Effector memory CD8-positive, alpha-beta T cell (primary cell): ENCODE measurements at places on chromosomes 1 and 21.
A peak's percentile ranks its signal among the peaks of the same experiment; 100 is the strongest.

DNA sequence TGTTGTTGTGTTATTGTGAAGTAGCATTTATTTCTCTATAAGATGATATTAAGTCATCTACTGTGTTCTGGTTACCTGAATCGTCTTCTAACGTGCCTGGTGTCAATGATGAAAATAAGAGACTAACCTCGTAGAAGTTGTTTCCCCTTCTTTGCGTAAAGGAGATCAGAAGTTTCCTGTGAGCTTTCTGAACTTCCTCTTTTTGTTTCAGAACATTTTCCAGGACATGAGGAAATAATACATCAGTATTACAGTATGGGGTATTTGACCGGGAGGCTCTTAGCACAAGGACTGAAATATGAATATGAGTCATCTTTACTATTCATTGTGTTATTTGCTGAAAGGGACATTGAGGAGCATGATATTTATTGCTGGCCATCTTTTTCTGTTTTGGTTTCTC, 1.3 kb downstream of the ST6GALNAC3 start:
- H3K27me3 ChIP-seq, result peaks cover 13% of the 10 kb centered on the region
- peaks cover 14% of the 10 kb centered on the region for H3K4me1 ChIP-seq
- no peak overlapping the region for H3K27ac ChIP-seq
- DNase-seq, result no peak

DNA sequence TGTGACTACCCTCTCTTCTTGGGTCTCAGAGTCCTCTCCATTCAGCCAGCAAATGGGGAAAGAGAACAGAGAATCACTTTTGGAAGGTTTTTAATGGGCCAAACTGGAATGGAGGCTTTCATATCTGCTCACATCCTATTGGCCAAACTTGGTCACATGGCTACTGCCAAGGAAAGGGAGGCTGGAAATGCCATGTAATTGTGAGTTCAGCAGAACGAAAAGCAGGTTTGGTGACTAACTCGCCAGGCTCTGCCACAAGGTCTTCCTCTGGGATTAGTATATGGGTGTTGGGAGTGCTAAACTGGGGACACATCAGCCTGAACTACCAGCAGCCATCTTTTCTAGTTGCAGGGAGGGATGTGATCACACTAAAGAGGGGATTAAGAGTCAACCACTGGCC, 19.2 kb downstream of the RD3 start:
- H3K27ac ChIP-seq, result no peak overlapping the region
- no peaks in the 10 kb centered on the region for H3K4me1 ChIP-seq
- H3K4me3 ChIP-seq, result no peak overlapping the region
- H3K36me3 ChIP-seq, result no peaks in the 10 kb centered on the region

DNA sequence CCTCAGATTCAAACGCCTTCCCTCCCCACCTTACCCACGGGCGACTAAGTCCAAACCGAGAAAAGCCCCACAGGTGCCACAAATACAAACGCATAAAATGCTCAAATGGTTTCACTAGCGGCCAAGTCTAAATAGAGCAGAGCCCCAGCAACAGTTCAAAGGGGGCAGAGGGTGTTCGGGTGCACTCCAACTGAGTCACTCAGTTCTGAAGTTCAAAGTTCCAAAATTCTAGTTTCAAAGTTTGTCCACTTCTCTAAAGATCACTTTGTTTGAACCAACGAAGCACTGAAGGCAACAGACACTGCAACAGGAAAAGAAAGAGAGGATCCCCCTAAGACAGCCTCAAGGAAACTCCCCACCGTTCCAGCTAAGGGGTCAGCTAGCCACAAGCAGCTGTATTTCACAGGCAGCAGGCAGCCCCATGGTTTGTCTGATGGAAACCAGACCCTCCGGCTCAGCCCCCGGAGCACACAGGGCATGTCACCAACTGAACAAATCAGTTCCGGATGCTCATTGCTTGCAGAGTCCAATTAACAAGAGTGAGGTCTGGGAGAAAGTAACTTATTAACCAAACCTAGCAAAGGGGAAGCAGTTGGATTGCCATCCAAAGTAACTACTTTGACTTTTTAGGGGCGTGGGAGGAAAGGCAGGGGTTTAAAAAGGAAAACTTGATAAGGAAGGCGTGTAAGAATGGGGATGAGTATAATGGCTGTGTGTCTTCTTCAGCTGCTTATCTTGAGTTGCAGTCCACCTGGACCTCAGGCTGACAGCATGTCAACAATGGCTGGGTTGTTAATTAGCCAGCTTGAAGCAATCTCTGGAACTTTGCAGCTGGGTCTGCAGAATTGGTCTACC, 1423.9 kb upstream of the PRMT6 start:
- no peaks in the 10 kb centered on the region for H3K36me3 ChIP-seq
- no peak overlapping the region for H3K4me3 ChIP-seq
- DNase-seq, result no peak
- H3K27ac ChIP-seq, result no peak overlapping the region
- H3K27me3 ChIP-seq, result no peaks in the 10 kb centered on the region

DNA sequence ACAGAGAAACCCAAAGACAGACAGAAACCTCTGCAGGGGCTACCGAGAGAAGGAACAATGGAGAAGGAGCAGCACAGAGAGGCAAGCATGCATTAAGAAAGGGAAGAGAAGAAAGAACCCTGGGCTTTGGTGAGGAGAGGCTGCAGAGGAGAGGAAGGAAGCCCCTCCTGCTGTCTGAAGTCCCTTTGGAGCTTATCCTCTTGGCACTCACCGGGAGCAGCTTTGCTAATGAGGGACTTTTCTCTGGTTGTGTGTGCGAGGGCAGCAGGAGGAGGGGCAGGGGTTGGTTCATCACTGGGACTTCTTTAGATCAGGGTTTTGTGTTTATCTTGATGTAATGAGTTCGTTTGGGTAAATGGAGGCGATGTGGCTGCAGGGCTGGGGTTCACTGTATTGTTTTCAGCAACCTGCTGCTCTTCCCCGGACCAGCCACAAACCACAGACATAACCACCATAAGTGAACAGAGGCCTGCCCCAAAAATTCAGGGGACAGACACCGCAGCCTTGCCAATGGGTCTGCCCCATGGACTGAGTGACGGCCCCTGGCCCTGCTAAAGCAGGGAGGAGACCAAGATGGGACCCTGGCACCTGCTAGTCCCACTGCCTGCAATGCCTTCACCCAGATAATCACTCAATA, 100.6 kb downstream of the KCND3 start:
- no peak overlapping the region for H3K4me3 ChIP-seq
- peaks cover 6% of the 10 kb centered on the region for H3K4me1 ChIP-seq
- H3K27me3 ChIP-seq, result peaks cover 18% of the 10 kb centered on the region
- no peak for DNase-seq
- H3K36me3 ChIP-seq, result no peaks in the 10 kb centered on the region
- no peak overlapping the region for H3K27ac ChIP-seq

- DNase-seq, result no peak
- H3K4me1 ChIP-seq, result peaks cover 50% of the 10 kb centered on the region
- no peak overlapping the region for H3K27ac ChIP-seq
- H3K27me3 ChIP-seq, result no peaks in the 10 kb centered on the region
- H3K36me3 ChIP-seq, result peaks cover 5% of the 10 kb centered on the region
Observed at GRCh38 chr1:22472596-22472995, 20.9 kb downstream of the ZBTB40 start.

DNA sequence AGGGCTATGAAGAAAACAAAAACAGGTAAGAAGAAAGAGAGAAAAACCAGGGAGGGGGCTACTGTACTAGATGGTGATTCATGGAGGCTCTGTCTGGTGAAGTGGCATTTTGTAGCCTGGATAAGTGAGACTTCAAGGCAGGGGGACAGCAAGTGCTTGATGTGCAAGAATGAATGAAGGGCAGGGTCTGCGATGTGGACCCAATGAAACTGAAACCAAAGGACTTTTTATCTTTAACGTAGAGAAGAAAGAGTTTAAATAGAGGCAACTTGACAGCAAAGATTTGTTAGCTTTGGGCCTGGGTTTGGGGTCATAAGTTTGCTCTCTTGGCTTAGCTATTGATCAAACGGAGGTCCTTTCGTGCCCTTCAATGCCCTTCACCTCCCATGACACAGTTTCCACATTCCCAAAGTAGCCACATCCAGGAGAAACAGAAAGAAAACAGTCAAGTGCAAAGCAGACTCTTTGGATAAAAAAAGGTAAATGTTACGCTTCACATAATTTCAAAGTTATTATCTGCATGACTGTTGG, 291.0 kb downstream of the GRIK1 start:
- DNase-seq, result no peak
- no peak overlapping the region for H3K27ac ChIP-seq
- no peak overlapping the region for H3K4me3 ChIP-seq
- no peaks in the 10 kb centered on the region for H3K4me1 ChIP-seq
- H3K27me3 ChIP-seq, result no peaks in the 10 kb centered on the region

DNA sequence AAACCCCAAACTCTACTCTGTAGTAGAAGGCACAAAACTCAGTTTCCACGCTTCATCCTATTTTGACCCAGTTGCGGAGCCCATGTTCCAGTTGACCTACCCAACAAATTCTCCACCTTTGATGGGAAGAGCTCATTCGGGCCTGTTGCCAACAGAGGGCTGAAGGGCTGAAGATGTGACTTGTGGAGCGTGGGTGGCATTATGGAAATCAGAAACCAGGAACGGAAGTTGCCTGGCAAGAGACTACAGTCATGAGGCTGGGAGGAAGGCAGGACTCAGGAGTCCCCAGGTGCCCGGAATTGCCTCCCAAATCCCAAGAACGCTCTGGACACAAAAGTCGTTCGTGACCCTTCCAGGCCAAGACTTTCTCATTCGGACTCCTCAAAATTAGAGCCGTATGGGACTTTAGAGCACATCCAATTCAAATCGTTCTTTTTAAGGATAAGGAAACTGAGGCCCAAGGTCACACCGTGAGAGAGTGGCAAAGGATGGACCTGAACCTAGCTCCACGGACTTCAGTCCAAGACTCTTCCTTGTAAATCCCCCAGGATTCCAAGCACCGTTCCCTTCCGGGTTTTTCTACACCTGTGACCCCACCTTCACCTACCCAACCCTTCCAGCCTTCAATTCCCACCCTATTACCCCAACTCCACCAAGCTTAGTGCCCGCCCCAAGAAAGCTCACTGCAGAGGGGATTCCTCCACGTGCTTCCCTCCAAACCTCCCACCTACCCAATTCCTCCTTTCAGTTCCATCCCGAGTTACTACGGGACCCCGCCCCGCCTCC, 739 bp downstream of the SMG5 start:
- no peak for DNase-seq
- peak overlapping the region; percentile 99 for H3K4me3 ChIP-seq
- peaks cover 38% of the 10 kb centered on the region for H3K36me3 ChIP-seq
- H3K27me3 ChIP-seq, result no peaks in the 10 kb centered on the region
- H3K27ac ChIP-seq, result peak overlapping the region; percentile 98

DNA sequence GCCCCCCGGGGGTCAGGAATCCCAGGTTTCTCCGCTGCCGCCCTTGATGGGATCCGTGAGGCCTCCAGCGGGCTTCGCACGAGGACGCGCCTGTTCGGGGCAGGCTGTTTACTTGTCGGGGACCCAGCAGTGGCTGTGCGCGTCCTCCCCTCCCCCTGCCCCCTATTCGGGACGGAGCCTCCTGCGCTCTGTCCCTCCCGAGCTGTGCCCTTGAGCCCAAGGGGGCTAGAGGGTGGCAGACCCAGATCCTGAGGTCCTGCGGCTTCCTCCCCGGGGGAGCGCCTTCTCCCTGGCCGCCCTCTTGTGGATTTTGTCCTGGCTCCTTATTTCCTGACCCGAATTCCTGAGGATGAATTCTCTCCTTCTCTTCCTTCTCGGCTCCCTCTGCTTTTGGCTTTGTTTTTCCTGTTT, 38.4 kb downstream of the PIK3CD start:
- H3K4me3 ChIP-seq, result peak overlapping the region; percentile 80
- peaks cover 50% of the 10 kb centered on the region for H3K36me3 ChIP-seq
- H3K4me1 ChIP-seq, result peaks cover 61% of the 10 kb centered on the region
- peak overlapping the region; percentile 75 for H3K27ac ChIP-seq
- no peaks in the 10 kb centered on the region for H3K27me3 ChIP-seq

DNA sequence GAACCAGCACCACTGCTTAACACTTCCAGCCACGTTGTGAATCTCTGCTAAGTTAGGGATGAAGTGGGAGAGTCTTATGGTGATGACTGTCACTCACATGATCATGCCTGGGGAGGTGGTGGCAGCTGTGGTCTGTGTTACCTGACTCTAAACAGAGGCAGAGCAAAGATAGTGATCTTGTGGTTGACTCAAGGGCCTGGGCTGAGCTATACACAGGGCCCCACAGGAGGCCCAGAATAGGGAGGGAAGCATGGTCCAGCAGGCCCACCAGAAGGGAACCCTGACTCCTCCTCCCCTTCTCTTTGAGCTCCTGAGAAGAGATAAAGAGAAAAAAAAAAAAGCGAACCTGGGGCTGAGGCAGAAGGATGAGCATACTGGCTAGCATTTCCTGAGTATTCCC, 55.0 kb downstream of the PLXNA2 start:
- DNase-seq, result no peak
- no peaks in the 10 kb centered on the region for H3K36me3 ChIP-seq
- H3K4me3 ChIP-seq, result no peak overlapping the region

DNA sequence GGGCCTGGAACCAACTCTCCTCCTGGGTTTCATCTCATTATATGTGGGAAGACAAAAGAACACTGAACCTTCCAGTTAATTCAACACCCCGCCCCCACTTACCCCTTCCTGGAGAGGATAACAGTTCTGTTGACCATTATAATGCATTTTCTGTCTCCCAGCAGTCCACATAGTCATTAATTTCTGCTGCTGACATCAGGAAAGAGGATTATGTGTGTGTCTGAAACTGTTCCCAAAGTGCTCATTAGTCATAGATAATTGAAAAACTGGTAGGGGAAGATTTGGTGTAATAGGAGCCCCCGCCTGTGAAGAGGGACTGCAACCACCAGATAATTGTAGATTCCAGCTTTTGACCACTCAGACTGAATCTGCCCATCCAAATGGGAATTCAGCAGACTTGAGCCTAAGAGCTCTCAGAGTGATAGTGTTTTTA, 208.7 kb downstream of the FGGY start:
- no peak overlapping the region for H3K27ac ChIP-seq
- DNase-seq, result no peak
- H3K4me1 ChIP-seq, result no peaks in the 10 kb centered on the region
- no peaks in the 10 kb centered on the region for H3K36me3 ChIP-seq
- H3K27me3 ChIP-seq, result no peaks in the 10 kb centered on the region
- no peak overlapping the region for H3K4me3 ChIP-seq

GRCh38 chr1:178109348-178110143, 15.6 kb downstream of the RASAL2 start:
- no peak overlapping the region for H3K4me3 ChIP-seq
- no peaks in the 10 kb centered on the region for H3K4me1 ChIP-seq
- no peak overlapping the region for H3K27ac ChIP-seq
- H3K27me3 ChIP-seq, result no peaks in the 10 kb centered on the region

DNA sequence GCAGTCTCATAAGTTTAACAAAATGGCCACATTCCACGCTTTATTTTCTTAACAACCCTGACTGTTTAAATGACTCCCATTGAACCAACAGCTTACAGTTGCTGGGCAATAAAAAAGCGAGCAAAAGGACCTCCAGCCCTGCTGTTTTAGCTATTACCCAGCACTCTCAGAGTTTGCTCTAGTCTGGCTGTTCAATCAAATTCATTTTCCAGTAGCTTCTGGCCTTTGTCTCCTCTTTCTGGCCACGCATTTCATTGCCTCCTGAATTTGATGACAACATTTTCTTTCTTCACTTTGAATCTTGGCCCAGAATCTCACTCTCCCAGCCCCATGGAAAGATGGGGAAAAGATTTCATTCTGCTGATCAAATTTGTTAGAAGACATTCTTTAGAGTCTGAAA, 44.1 kb upstream of the DOCK7 start:
- H3K4me3 ChIP-seq, result no peak overlapping the region
- H3K36me3 ChIP-seq, result no peaks in the 10 kb centered on the region
- H3K27me3 ChIP-seq, result peaks cover 17% of the 10 kb centered on the region
- no peak overlapping the region for H3K27ac ChIP-seq
- no peak for DNase-seq
